ENCODE measurements at places on chromosomes 2 and 18. TPM values are rescaled to one million over a fixed set of nuclear protein-coding genes. Genes with fewer than 3 reads are reported as not detected.

Gene IL1A
- 15.8 TPM for polyA plus RNA-seq

DNA sequence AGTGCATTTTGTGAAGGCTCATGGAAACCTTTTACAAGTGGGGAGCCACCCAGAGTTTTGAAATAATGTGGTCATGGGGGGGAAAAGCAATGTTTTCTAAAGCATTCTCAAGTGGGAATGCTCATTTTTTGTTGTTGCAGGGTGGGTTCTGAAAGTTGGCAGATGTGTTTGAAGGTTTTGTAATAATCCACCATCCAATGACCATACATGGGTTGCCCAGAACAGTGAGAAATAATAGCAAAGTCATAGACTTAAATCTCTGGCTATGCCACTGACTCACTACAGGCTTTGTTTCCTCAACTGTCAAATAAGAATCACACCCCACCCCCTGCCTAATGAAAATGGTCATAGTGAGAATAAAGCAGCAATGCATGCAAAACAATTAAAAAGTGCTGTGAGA is 2.9 kb downstream of the DSG3 start:
- no peak overlapping the region for H3K4me3 ChIP-seq
- no peaks in the 10 kb centered on the region for H3K4me1 ChIP-seq
- H3K27me3 ChIP-seq, result no peaks in the 10 kb centered on the region
- H3K27ac ChIP-seq, result no peak overlapping the region
- no peaks in the 10 kb centered on the region for H3K36me3 ChIP-seq
- no peak for DNase-seq

DNA sequence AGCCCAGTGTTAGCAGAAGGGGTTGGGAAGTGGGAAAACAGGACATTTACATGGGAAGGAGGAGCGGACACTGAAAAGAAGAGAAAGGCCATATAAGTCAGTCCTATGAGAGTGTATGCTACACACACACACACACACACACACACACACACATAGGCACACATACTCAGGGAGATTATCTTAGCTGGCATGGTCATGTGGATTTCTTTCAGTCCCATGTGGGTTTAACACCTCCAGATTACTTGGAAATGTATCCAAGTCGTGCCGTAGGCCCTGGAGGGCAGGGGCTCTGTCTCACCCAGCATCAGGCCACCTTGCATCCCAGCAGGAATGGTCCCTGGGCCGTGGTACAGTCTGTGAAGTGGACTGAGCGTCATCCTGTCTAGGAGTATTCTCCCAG is 113.3 kb upstream of the CAPN13 start:
- H3K4me3 ChIP-seq, result no peak overlapping the region
- DNase-seq, result no peak
- H3K27ac ChIP-seq, result no peak overlapping the region
- H3K4me1 ChIP-seq, result no peaks in the 10 kb centered on the region
- no peaks in the 10 kb centered on the region for H3K36me3 ChIP-seq

Gene LRP1B
- 0.84 TPM for polyA plus RNA-seq

DNA sequence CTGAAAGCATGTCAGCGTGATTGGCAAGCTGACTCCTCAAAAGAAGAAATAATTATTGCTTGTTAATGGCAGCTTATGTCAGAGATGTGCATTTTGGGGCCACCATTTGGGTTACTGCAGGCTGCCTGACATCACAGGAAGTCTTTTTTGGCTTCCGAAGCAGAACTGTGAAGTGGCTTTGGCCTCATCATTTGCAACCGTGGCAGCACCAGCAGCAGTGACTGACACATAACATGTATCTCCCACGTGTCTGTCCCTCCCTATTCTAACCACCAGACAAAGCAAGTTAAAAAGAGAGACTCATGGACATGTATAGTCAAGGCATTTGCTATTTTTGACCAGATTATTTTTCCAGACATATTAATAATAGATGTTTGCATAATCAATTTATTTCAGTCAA is 488.7 kb upstream of the ACVR2A start:
- no peaks in the 10 kb centered on the region for H3K4me1 ChIP-seq
- H3K36me3 ChIP-seq, result no peaks in the 10 kb centered on the region
- H3K27me3 ChIP-seq, result no peaks in the 10 kb centered on the region
- H3K4me3 ChIP-seq, result no peak overlapping the region
- DNase-seq, result no peak

Gene NETO1
- 0.83 TPM for polyA plus RNA-seq

DNA sequence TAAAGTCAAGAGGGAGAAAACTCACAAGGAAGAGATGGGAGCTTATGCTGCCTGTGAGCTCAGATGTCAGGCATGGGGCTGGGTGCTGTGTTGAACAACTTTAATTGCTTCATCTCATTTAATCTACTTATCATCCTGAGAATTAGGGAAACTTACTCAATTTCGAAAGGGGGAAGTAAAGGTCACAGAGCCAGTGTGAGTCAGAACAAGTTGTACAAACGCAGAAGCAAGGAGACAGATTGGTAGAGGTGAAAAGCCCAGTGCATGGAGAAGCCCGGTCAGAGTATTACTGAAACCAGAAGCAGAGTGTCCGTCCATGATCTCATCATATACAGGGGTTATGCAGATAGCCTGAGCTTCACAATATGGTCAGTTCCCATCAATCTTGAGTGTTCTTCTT is 281.1 kb upstream of the POU3F3 start:
- no peaks in the 10 kb centered on the region for H3K27me3 ChIP-seq
- H3K36me3 ChIP-seq, result no peaks in the 10 kb centered on the region
- H3K4me1 ChIP-seq, result no peaks in the 10 kb centered on the region
- no peak overlapping the region for H3K27ac ChIP-seq

GRCh38 chr2:238562446-238562845 is 135.7 kb downstream of the ASB1 start:
- H3K4me1 ChIP-seq, result no peaks in the 10 kb centered on the region
- no peaks in the 10 kb centered on the region for H3K36me3 ChIP-seq

All from testis (tissue), 5 donors.